Fibroblast of skin of right biceps (primary cell): ENCODE measurements at places on chromosomes 5 and 9.
A peak's percentile ranks its signal among the peaks of the same experiment; 100 is the strongest.

- DNase-seq = peak; percentile 88
These were observed 123.1 kb downstream of the DROSHA start for GRCh38 chr5:31408814-31409213.

DNA sequence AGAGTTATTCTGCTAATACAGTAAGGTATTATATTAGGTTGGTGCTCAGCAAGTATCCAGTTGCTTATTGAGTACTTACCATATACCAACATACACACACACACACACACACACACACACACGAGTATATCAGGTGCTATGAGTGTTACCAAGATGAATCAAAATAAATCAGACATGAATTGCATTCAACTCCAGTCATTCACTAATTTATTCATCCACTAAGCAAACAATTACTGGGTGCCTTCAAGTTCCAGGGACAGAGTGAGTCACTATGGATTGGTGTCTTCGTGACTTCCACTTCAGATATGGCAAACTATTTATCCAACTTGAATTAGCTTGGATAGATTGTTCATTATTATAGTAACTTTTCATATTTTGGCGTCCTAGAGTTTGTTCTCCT lies 140.7 kb upstream of the SLC44A1 start:
- peak; percentile 32 for DNase-seq

DNA sequence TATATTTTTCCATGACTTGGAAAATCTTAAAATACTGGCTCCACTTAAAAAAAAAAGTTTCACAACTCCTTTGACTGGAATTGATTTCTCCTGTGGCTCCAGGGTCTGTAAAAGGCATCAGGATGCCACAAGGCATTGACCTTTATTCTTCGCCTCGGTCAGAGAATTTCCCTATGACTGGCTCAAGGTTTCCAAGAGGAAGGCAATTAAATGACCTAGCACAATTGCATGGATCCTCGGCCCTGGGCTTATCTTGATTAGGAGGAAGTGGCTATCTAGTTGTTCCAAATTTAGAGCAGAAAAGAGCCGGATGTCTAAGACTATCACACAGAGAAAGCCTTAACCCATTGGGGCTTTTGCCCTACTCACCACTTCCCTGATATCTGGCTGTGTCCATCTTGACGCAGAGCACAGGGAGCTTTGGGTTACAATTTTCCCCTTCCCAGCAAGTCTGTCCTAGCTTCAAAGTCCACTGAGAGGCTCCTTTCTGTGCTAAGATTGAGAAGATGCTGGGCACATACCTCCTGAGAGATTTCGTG lies 56.9 kb upstream of the COL15A1 start:
- no peak for DNase-seq

DNA sequence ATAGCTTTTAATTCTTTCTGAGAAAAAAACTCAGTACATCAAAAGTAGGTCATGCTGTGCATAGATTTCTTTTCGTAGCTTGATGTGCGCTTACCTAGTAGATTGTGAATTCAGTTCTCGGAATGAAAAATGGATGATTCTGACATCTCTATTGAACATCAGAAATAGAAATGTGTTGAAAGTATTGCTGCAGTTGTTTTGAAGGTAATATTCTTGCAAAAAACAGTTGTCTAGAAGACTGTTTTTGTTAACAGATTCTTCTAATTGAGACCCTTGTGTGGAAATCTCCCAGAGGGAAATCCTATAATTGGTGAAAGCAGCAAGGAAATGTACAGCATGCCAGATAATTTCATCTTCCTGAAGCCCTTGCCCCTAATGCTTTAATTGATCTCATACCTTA lies 54.5 kb downstream of the MACIR start:
- no peak for DNase-seq

DNA sequence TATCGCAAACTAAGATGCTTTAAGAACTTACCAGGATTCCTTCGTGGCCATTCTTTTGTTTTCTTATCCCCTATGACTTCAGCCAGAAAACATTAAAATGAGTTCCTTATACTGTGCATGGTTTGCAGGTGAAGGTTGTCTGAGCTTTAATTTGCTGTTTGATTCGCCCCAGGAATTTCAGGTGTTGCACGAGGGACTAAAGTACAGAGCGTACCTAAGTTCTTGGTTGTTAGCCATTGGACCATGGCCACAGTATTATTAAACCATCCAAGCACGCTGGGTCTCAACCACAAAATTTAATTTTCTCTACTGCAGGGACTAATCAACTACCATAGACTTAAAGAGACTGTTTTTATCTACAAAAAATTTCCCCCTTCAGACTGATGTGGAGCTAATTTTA lies 208.4 kb upstream of the MPDZ start:
- no peak for DNase-seq

GRCh38 chr5:122363623-122364022 lies 51.6 kb downstream of the SNCAIP start:
- no peak for DNase-seq

- no peak for DNase-seq
These were observed 86.2 kb downstream of the MRPS27 start for GRCh38 chr5:72233835-72234234.

DNA sequence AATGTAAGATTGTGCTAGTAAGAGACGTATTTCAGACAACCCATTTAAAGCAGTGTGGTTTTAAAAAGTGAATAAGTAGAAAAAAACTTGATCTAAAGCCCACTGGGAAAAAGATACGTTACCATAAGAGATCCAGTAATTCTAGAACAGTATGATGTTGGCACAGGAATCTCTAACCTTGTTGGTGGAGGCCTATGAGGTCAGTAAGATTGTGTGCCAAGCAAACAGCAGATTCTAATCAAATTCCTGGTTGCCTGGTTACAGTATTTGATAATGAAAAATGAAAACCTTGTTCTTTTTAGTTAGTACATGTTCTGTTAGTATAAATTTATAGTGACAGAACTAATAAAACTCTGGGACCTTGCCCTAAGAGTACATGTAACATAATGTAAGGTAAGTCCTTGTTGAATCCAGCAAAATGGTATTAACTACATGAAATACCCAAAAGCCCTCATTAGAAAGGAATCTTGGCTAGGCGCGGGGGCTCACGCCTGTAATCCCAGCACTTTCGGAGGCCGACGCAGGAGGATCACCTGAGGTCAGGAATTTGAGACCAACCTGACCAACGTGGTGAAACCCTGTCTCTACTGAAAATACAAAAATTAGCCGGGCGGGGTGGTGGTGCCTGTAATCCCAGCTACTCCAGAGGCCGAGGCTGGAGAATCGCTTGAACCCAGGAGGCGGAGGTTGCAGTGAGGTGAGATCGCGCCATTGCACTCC lies 33.2 kb upstream of the DMXL1 start:
- peak; percentile 35 for DNase-seq

GRCh38 chr5:61423487-61424145 lies 91.6 kb downstream of the ZSWIM6 start:
- DNase-seq = no peak

DNA sequence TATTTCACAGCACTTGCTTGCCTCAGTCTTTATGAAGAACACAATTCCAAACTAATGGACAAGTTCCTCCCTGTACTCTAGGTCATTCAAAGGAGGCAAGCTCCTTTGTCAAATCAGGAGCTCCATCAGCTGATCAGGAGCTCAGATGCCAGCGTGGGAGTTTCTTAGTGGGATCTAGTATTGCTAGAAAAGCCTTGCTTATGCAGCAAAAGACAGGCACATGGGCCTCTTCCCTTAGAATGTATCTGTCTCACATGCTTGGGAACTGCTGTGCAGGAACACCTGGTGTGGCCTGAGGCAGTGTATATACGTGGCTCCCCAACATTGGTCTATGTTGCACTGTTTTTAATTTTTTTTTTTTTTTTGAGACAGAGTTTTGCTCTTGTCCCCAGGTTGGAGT lies 21.4 kb upstream of the HAVCR1 start:
- DNase-seq = no peak

- peak; percentile 43 for DNase-seq
These were observed 41.4 kb downstream of the PUM3 start for GRCh38 chr9:2802494-2802921.

DNA sequence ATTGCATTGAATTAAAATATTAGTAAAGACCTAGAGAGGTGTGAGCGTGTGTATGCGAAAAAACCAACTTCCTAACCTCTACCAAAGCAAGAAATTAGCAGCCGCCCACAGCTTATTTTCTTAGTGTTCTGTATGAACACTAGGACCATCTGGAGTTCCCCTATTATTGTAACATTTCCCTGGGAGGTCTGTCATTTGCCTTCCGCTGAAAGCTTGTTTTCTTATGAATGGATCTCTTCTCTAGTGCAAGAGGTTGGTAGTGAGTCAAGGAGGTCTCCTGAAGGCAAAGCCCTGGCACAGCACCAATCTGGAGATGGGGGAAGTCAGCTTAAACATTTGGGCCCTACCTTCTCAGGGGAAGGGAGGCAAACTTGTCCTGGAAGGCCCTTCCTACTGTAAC lies 10.8 kb downstream of the TNFSF8 start:
- peak; percentile 34 for DNase-seq

GRCh38 chr5:74433255-74433895 lies 207.2 kb downstream of the ENC1 start:
- peak; percentile 29 for DNase-seq

DNA sequence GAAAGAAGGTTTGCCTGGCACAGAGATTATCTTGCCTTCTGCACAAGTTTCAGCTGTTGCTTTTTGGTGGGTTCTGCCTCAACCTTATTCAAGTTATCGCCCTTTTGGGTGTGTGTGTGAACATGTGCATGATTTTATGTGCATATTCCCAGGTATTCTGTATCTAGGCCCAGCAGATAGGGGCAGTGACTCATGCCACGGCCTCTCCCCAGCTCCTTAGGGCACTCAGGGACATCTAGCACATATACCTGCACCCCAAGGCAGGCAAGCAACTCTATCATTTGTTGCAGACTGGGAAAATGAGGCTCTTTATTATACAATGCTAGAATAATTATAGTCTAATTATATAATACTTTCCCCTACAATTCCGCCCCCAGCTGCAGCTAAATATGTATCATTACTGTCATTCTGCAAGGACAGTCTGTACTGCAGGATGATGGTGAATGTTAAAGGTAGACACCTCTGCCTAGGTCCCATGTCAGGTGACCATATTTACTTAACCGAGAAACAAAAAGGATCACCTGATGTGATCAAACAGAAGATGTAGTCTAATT lies 128.9 kb downstream of the PDE8B start:
- no peak for DNase-seq

DNA sequence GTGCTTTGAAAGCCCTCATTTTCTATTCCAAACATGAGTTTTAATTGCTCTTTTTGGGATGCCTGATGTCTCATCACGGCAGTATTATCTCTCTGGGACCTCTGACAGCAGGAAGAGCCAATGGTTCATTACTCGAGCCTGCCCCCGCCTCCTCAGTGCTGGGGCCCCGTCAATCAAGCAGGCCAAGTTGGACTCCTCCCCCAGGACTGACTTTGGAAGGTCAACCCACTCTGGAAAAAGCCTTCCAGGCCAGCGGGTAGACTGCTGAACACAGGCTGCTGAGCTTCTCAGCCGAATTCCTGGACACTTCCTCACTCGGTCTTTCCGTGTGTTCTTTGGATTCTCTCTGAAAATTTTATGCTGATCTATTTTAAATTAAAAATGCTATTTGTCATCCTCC lies 9.5 kb upstream of the BARHL1 start:
- peak; percentile 10 for DNase-seq

DNA sequence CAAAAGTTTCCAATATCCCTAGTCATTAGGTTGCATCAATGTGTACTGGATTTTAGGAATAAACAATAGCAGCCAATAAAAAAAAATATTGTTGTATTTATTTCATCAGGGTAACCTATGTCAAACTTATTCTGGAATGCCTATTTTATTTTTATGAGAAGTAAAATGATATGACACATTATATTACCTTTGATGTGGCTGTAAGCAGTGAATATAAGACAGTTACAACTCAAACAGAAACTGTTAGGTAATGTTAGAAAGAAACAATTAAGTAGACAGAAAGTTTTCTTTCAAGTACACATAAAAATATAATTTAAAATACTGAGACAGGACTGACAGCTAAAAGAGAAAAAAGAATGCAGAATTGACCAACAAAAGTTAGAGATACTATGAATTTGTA lies 65.5 kb downstream of the GNG10 start:
- no peak for DNase-seq

- DNase-seq = peak; percentile 73
These were observed 57.7 kb downstream of the PDE6A start for GRCh38 chr5:149886692-149887470.

DNA sequence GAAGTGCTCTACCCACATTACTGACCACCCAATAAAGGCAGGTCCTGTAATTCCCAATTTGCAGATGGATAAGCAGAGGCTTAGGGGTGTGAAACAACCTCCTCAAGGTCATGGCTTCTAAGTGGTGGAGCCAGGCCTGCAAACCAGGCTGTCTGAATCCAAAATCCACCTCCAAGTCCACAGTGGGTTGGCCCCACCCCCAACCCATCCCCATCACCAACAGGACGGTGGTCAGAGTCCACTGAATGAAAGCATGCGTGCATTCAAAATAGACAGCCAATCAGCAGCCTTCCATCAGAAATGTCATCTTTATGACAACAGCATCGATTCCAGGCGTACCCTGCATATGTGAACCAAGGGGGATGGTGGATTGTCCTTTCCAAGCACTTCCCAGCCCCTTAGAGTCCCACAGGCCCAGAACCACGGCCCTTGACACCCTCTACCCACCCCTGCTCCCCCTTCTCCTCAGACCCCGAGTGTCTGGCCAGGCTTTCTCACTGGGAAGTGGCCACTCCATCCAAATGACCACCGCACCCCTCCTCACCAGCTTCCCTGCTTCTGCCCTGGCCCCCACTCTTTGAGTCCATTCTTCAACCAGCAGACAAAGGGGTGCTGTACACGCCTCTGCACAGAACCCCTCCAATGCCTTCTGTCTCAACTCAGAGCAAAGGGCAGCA lies 133.1 kb downstream of the KCNIP1 start:
- no peak for DNase-seq

DNA sequence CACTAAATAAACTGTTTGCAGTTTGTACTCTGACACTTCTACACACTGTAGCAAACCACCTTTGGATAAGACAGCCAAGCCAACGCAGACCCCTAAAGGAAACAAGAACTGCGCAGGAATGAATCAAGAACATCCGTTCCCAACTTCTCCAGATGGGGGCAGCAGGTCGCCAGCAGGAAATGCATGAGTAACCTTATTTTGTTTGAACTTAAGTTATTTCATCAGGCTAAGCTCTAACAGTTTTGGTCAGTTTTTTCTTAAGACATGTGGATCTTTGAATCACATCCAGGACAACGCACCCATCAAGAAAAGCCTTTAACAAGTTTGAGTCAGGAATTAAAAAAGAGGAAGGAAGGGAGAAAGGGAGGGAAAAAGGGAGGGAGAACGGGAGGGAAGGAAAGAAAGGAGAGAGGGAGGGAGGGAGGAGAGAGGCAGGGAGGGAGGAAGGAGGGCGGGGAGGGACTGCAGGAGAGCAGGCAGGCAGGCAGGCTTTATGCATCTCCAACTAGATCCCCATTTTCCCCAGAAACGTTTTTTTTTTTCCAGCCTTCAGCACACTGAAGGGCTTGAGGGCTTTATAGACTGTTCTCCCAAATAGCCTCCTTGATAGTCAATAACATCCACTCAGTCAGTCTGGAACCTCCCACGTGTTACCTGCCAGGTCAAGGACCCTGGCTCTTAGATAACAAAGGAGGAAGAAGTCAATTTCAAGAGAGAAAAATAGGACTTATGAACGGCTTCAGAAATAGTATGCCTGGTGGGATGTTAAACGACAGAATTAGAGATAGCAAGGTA lies 22.2 kb downstream of the BHMT start:
- DNase-seq = peak; percentile 90

GRCh38 chr9:8434621-8435020 lies 635.0 kb upstream of the DMAC1 start:
- DNase-seq = no peak

GRCh38 chr5:38536968-38537367 lies 19.5 kb downstream of the LIFR start:
- no peak for DNase-seq
